Stimulated activated CD8-positive, alpha-beta memory T cell treated with anti-CD3 and anti-CD28 coated beads, Interleukin-7, amount 100 ng/mL, for 4 hours (primary cell): ENCODE measurements at places on chromosomes 11 and 22.

DNA sequence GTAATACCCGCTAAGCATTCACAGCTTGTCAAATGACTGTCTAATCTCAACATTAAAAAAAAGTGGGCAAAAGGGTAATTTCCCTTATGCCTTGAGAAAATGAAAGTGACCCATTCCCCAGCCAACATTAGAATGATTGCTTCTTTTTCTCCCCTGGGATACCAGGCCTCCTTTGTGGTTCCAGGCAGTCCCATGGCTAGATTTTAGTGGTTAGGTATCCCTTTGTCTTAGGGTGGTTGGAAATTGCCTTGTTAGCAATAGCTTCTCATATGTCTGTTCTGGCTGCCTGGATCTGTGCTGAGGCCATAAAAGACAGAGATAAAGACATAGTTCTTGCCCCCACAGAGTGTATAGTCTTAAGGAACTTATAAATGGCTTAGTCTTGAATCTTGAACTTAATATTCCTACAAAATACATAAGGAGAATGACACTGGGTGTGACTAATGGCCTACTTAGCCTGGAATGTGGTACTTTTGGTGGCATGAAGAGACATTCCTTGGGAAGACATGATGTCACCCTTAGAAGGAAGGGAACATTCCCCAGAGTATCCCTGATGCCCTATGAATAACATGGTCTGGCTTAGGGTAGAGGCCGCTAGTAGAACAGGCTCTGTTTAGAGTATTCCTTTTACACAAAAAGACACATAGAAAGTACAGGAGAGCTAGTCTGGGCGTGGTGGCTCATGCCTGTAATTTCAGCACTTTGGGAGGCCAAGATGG lies 90.3 kb downstream of the ZBTB16 start:
- DNase-seq, result no peak

- DNase-seq, result no peak
These were observed 770 bp downstream of the SLC7A4 start for GRCh38 chr22:21031545-21032036.

DNA sequence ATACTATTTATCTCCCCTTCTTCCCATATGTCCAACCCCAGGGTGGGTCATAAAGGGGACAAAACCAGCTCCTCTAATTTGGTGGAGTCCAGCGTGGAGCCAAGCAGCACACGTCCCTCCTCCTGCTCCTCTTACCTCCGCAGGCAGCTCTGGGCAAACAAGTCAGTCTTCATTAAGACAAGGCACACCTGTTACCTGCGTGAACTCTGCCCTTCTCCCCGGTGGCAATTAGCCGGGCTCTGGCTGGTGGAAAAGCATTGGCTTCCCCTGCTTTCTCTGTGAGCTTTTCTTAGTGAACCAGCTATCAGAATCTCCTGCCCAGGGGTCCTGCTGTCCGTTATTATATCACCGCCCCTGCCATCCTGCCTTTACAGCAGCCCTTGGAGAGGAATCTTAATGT lies 418.7 kb upstream of the CADM1 start:
- DNase-seq, result no peak

GRCh38 chr22:20970939-20971657 lies 4.0 kb downstream of the AIFM3 start:
- DNase-seq, result no peak

GRCh38 chr22:35044607-35045390 lies 21.2 kb upstream of the ISX start:
- DNase-seq, result no peak
